ENCODE measurements at places on chromosomes 5 and 9.

DNA sequence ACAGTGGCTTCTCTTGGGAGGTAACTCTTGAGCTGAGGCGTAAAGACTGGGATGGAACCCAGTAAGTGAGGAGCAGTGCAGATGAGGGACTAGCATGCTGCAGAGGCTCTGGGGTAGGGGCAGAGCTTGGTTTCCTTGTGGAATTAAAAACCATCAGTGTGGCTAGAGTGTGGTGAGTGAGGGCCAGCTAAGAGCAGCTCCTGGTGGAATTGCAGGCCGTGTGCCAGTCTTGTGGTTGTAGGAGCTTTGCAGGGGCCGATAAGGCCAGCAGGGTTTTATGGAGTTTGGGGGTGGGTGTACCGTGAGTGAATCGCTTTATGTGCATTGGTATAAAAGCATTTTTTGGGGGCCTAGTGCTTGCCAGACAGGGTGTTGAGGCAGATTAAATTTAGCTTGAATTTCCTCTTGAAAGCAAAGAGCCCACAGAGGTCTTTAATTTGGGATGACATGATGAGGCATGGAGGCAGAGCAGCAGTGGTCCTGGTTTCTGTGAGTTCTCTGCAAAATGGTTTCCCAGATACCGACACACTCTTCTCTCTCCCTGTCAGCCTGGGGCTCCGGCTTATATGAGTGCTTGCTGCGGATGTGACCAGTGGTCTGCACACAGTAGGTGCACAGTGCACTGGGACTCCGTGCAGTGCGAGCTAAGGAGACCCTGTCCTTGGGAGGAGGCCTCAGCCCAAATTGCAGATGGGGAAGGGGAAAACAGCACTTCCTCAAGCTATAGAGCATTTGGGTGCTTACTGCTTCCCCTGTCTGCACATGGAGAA lies 176.4 kb upstream of the PITX1 start:
- no peak for DNase-seq

DNA sequence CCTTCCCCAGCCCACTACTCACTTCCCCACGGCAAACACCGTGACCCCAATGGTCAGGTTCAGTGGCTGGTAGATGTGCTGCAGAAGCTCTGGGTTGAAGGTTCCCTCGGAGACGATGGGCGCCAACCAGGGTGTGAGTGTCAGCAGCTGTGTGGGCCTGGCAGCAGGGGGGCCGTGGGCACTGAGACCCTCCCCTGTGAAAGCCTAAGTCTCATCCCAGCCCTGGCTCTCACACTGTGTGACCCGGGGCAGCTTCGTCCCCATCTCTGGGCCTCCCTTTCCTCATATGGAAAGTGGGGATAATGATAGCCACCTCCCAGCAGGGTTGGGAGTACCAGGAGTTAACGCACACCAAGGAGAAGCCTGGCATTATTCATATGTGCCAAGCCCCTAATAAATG lies 8.6 kb downstream of the GBGT1 start:
- no peak for DNase-seq

GRCh38 chr9:89014153-89014552 lies 22.9 kb downstream of the S1PR3 start:
- no peak for DNase-seq

DNA sequence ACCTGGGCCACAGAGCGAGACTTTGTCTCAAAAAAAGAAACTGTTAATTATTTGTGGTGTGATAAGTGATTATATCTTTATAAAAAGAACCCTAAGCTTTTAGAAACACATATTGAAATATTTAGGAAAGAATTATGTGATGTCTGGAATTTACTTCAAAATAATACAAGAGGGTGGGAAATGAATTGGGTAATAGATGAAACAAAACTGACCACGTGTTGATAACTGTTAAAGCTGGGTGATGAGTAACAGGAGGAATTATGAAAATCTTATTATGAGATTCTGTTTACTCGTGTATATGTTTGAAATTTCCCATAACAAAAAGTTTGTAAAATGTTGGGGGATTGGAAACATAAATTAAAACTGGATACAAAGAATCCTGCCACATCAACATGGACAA lies 33.0 kb upstream of the PPP2CA start:
- DNase-seq = no peak

DNA sequence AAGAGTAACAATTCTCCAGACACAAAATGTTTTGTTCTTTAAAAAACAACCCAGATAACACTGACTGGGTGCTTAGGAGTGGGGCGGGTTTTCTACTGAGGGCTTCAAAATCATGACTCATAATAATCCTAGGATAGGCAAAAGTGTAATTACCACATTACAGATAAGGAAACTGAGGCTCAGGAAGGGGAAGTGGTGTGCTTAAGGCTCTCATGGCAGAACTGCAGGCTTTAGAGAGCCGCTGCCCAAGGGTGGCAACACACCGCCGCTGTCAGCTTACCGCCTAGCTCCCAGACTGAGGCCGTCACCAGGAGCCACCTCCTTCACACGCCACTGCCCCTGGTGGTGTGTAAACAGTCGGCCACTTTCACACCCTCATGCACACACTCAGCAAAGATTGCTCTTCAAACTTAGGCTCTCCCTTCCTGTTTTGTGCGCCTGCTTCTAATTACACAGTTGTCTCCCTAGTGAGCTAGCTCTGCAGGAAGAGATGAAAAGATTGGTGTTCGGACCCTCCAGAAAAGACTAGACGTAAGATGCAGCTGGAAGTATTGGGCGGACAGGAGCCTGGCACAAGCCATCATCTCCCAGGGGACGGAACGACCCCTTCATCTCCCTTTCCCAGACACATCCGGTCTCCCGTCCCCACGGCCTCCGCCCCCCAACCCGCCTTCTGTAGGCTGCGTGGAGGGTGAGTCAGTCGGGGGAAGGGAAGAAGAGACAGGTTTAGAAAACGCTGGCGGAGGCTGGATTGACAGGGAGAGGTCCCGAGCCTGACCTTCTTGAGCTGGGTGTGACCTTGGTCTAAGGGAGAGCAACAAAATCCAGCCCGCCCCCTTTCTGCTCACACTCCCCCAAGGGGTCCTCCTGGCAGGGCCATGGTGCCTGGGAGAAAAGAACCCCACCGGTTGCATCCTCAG lies 162.7 kb downstream of the SYK start:
- no peak for DNase-seq

DNA sequence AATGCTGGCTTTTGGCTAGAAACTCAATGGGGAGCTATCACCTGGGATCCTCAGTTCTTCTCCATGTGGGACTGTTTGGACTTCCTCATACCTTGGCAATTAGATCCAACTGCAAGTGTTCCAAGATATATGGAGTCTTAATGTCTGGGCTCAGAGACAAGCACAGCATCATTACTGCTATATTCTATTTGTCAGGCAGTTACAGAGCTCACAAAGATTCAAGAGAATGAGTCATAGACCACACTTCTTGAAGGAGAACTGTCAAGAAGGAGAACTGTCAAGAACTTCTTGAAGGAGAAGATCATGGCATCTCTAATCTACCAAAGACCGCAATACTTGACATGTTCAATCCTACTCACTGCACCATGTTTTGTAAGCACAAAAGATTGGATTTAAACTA lies 106.8 kb upstream of the NREP start:
- no peak for DNase-seq

DNA sequence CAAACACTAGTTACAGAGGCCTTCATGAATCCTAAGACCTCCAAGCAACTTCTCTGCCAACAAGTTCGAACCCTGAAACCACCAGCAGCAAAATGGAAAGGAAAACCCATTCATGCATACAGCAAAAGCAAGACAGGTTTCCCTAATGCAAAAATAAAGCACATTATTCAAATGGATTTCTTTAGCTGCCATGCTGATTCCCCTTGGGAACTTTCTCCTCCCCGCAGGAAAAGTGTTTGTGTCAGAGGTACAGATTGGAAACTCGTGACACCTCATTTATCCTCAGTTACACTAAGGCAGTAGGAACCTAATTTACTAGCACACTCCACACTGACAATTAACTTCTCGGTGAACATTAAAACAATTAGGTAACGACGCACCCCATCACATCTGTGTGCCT lies 63.4 kb downstream of the TLE1 start:
- no peak for DNase-seq

GRCh38 chr5:157345485-157345884 lies 79.6 kb downstream of the CYFIP2 start:
- no peak for DNase-seq

DNA sequence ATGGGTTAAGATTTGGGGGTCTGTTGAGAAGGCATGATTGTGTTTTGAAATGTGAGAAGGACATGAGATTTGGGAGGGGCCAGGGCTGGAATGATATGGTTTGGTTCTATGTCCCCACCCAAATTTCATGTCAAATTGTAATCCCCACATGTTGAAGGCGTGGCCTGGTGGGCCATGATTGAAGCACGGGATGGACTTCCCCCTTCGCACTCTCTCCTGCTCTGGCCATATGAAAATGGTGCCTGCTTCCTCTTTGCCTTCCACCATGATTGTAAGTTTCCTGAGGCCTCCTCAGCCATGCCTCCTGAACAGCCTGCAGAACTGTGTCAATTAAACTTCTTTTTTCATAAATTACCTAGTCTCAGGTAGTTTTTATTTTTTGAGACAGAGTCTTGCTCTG lies 14.7 kb upstream of the NOTCH1 start:
- DNase-seq = no peak

DNA sequence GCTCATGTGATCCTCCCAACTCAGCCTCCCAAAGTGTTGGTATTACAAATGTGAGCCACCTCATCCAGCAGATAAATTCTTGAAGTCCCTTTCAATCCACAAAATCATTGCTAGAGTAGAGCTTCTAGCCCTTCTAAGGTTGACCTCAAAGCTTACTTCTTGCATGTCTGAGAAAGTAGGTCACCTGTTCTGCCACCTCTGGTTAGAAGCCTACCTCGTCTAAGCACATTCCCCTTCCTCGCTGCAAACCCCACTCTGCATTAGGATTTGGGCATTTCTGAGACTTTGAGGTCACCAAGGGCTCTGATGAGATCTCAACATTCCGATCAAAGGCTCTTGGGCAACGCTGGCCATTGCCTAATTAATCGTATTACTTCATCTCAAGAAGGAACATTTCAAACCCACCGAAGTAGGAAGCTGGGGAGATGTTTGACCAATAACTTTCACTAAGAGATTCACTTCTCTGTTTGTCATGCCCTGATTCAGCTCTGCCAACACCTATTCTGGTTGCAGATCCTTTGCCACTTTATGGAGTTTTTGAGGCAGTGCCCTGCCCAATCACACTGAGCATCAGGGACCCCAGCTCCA lies 8.6 kb downstream of the ADAM19 start:
- no peak for DNase-seq

- no peak for DNase-seq
These were observed 142.1 kb upstream of the DAB2 start for GRCh38 chr5:39566891-39567290.

DNA sequence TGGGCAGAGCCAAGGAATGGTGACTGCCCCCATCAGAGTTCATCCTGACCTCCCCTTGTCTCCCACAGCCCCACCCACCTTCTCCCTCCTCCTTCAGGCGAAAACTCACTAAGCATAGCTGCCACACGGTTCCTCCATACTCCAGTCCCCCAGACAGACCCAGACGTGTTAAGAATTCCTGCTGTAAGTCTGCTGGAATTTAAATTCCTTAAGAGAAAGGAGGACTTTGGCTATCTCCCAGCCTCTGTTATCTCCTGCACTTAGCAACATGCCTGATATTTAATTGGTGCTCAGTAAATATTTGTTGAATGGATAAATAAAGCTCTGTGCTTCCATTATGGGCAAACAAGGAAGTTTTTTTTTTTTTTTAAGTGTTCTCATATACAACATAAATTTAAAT lies 213.7 kb downstream of the RFK start:
- no peak for DNase-seq

DNA sequence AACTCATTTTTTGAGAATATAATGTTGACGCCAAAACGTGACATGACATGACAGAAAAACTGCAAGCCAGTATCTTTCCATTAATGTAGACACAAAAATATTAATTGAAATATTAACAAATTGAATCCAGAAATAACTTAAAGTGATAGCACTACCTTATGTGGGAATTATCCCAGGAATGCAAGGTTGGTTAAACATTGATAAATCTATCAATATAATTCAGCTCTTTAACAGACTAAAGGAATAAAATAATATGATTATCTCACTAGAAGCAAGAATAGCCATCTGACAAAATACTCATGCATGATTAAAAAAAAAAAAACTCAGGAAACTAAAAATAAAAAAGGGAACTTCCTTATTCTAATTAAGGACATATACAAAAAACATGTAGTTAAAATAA lies 6.8 kb downstream of the ZNF510 start:
- DNase-seq = no peak

DNA sequence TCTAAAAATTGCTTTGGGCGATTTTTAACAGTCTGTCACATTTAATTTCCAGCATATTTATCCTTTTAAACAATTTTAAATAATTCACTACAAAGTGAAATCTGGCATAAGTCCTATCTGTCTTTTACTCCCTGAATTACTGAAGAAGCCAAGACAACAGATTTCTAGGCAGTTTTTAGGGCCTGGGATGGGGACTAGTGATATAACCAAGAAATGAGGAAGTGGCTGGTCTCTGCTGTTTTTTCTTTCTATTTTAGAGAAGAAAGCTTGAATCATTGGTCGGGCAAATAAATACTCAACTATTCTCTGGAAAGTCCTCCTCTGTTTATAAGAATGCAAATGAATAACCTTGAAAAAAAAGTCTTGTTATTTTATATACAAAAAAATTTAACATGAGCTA lies 79.7 kb upstream of the SSBP2 start:
- no peak for DNase-seq

DNA sequence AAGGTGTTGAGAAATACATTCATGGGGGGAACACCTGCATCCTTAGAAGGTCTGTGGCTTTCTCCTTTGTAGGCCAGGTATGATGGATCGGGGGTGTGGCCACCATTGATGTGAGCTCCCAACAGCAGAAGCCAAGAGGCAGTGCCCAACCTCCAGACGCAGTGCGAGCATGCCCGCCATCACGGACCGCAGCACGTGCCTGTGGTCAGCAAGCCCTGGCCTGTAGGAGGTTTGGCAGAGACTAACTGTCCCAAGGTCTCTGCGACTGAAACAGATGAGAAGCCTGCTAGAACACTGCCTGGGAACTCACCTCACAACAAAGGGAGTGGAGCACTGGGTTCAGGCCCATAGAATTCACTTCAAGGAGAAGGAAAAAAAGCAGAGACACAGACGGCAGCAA lies 31.9 kb upstream of the ZNF354A start:
- DNase-seq = no peak

DNA sequence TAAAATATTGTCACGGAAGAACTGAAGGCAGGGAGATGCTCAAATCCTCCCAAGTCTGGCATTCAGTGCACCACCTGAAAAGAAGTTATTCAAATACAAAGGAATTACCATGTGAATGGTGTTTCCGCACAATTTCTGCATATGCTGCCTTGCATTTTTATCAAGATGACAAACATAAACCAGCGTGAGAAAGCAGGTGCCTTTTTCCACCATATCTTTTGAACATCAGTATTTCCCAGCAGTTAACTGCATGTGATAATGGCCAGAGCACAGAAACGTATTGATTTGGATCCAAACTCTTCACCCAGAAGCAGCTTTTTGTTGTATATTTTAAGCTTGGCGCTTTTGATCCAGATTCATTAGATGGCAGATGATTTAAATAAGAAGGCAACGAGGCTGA lies 808.0 kb downstream of the TLE1 start:
- no peak for DNase-seq

GRCh38 chr9:133509179-133510083 lies 15.3 kb downstream of the MYMK start:
- DNase-seq = no peak

- DNase-seq = no peak
These were observed 46.4 kb downstream of the ERMP1 start for GRCh38 chr9:5786370-5787127.

Measured in neuronal stem cell (in vitro differentiated cells).